ENCODE measurements at places on chromosomes 5 and 9. TPM values are rescaled to one million over a fixed set of nuclear protein-coding genes. Genes with fewer than 3 reads are reported as not detected.

GRCh38 chr9:72856972-72857623, 95.8 kb downstream of the ALDH1A1 start:
- peak; percentile 72 for DNase-seq

FIBCD1 gene
- 0.48 TPM for total RNA-seq

DNA sequence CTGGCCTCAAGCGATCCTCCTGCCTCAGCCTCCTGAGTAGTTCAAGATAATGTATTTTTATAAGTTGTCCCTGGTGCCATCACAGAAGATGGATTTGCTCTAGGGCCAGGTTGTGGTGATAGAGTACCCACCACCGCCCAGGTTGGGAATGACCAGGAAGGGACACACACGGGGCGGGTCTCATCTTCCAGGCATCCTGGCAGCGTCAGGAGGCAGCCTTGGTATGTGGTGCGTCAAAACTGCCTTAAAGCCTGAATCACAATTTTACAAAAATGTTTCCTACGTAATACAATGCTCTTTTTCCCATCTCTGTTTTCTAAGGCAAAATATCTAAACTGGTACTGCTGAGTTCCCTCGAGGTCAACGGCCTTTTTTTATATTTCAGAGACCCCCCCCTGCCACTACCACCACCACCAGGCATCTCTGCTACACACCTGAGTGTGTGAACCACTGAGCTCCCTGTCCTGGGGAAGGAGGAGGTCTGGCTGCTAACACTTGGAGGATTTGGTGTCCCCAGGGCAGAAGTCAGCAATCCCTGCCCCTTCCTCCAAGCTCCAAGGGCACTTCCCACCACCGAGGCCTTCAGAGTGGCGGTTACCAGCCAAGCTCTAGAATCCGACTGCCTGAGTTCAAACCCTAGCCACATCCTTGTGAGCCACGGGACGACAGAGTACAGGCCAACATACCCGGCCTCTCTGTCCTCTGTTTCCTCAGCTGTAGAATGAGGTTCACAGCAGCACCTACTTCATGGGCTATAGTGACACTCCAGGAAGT, 47.3 kb downstream of the SLC6A7 start:
- no peak for DNase-seq

GRCh38 chr9:99182356-99182755, 39.4 kb downstream of the ALG2 start:
- no peak for DNase-seq

- no peak for DNase-seq
These were observed 20.8 kb downstream of the GBGT1 start for GRCh38 chr9:133142684-133143622.

DNA sequence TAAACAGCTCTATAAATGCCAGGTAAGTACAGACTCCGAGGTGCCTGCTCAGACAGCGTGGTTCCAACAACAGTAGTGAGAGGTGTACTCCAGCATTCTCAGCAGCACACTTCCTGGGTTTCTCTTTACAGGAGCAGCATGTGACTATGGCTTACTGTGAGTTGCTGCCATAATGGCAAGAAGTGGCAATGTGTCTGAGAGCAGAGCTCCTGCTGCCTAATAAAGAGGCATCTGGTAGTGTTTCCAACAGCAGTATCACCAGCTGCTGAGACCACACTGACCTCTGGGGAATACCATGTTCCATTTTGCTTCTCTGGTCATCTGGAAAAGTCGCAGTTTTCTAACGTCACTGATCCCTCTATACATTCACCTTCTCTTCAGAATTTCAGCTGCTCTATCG, 398.2 kb downstream of the SLCO4C1 start:
- DNase-seq = no peak

- no peak for DNase-seq
These were observed 343.3 kb upstream of the CDH9 start for GRCh38 chr5:27381686-27382085.

DNA sequence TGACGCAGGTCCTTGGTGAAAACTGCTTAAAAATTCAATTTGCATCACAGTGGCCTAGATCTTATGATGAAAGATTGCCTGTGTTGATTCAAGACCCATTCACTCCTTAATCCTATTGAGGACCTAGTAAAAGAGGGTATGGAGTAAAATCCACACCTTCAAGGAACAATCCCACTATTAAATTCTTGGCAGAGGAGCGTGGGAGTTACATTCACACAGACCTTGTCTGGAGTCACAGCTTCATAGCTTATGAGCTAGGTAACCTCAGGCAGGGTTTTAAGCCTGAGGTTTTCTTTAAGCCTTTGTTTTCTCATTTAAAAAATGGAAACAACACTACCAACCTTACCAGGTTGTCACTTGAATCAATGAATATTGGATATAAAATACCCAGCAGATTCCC, 566.5 kb upstream of the ZNF462 start:
- no peak for DNase-seq

DNA sequence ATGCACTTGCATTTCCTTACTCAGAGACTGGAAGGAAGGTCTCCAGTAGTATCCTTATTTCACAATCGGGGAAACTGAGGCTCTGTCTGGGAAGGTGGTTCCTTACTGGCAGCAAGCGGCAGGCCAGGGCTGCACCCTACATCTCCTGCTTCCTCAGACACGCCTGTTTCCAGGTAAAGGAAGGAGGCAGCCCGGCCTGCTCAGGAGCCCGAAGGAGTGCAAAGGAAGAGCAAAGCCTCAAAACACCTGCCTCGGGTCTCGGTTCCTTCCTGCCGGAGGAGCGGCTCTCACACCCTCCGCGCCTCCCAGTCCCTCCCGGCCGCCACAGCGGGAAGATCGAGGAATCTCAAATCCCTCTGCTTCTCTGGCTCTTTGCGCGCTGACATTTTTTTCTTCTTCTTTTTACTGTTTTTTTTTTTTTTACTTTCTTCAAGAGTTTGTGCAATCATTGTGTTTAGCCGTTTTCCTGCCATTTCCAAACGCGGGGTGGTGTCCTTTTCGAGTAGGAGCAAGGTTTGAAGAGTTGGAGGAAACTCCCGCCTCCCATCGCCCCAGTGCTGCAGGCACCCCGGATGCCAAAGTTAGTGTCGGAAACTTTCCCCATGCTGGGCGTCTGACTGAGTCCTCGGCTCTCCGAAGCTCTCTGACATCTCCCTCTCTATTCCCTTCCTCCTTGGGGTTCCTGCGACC, 1.0 kb downstream of the GGTA1 start:
- DNase-seq = no peak

DNA sequence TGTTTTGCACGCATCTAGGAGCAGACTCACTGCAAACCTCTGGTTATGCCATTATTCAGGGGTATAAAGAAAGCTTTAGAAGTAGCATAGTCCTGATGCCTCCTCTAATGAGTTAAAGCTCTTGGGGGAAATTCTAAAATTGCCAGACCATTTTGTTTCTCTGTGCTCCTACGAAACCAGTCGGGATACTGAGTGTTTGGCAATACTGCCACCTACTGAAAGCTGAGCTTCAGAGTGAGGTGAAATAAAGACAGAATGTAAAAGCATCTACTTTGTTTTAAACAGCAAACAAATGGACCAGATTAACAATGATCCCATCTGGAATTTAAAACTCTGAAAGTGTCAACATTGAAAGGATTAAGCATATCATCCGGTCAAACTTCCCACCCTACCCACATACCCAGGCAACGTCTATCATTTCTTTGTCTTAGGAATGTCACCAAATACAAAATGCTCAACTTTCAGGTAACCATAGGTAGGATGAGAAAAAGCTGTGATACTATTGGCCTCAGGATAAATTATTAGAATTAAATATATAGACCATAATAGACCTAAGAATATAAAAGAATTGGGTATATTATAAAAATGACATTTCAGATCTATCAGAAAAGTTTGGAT, 77.8 kb upstream of the SHISAL2B start:
- DNase-seq = peak; percentile 78

GRCh38 chr9:129131300-129132145, 20.3 kb downstream of the PTPA start:
- DNase-seq = peak; percentile 68

DNM1 gene
- total RNA-seq = not detected

DNA sequence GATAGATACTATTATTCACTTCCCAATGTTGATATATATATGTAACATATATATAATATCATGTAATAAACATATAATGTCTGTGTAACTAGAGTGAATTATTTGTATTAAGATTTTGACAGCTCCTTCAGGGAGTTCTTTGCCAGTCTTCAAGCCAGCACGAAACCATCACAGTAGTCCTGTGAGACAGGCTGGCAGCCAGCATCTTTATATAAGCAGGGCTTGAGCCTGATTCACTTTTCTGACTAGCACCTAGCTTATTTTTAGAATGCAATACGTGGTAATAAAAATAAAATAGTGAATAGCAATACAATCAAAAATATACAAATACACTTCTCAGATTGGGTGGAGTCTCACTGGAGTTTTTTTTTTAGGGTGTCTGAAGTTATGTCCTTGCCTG, 20.7 kb upstream of the GDA start:
- no peak for DNase-seq

KIF27 gene
- total RNA-seq = 1.4 TPM

DNA sequence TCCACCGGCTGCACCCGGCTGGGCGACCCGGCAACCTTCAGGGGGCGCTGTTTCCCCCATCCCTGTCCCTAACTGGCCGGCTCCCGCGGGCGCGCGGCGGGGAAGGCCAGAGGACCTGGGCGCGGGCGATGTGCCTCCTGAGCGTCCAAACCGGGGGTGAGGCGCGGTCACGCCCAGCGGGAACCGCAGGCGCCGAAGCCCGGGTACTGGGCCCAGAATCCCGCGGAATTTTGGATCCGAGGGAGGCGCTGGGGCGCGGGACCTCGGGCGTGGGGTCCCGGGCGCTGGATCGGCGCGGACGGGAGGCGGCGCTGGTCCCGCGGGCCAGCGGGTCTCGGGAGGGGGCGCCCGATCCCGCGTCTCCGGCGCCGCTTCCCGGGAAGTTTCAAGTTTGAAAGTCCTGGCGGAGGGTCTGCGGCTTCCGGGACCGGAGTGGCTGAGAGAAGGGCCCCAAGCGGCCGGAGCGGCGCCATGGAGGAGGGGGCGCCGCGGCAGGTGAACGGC, at the start of gene PKN3:
PKN3 (plus strand) TSS at position 59 of the 504 bp plus-strand sequence; CDS start at position 472, 413 bp downstream.
- peak; percentile 85 for DNase-seq

- DNase-seq = no peak
These were observed 140.4 kb upstream of the KLF9 start for GRCh38 chr9:70554881-70555280.

C9orf72 gene
- 8.1 TPM for total RNA-seq

GRCh38 chr9:122100756-122101155, 7.6 kb upstream of the TTLL11 start:
- no peak for DNase-seq

CNTFR gene
- total RNA-seq = 0.05 TPM

PAPPA gene
- total RNA-seq = 6.5 TPM

DNA sequence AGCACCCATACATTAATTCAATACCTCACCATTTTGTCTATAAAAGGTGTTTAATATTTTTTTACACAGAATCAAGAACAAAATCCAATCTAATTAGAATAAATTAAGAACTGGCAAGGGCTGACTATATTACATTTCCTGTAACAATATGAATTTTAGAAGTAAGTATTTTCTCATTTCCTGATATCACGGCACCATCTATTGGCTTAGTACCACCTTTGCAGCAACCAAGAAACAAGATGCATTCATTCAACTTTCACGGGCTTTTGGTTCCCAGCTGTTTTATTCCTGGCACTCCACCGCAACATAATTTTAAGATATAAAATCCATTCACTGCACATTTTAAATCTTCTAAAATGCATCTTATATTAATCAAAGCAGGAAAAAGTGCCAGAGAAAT, 20.6 kb downstream of the PSMB7 start:
- no peak for DNase-seq

DNA sequence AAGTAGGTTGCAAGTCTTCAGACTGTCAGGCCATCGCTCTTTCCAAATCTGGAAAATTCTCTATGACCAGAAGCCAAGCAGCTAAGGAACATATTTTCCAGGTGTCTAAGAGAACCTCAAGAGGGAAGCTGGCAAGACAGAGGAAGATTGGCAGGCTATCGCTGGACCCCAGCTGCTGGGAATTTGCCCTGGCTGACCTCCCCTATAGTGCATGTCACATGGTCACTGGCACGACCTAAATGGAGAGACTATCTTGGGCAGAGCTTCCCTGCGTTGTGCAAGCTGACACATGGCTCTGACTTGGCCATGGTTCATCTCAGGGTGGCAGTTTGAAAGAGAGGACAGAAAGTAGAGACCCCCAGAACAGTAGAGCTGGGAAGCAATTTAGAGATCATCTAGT, 104.9 kb upstream of the ZNF618 start:
- DNase-seq = peak; percentile 32

DNA sequence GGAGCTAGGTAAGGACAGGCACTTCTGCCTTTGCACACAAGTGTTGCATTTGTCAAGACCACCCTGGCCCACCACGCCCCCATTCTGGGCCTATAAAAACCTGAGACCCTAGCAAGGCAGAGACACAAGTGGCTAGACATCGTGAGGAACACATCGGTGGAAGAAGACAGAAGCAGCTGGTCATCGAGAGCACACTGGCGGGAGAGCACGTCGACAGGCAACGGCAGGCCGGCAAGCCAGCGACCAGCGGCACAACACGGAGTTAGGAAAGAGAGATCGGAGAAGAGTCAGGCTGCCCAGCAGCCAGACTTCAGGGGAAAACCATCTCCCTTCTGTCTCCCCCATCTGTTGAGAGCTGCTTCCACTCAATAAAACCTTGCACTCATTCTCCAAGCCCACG, 76.1 kb downstream of the HRH2 start:
- no peak for DNase-seq

DNA sequence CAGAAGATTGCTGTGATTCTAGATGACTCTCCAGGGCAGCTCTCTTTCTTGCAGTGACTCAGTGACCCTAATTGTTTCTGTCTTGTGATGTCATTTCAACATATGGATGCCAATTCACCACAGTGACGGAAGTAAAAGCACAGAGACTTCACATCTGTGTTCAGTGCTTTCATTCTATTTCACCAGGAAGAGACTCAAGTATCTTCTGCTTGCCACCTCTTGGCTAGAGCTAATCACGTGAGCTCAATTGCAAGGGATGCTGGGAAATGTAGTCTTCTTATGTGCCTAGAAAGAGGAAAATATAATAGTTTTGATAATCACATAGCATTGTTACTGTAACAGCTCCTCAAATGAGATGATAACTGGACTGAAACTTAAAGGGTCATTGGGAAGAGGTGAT, 453.3 kb upstream of the KLF4 start:
- no peak for DNase-seq

SOWAHA gene
- total RNA-seq = 0.11 TPM

SLCO6A1 gene
- total RNA-seq = 0.16 TPM

DNA sequence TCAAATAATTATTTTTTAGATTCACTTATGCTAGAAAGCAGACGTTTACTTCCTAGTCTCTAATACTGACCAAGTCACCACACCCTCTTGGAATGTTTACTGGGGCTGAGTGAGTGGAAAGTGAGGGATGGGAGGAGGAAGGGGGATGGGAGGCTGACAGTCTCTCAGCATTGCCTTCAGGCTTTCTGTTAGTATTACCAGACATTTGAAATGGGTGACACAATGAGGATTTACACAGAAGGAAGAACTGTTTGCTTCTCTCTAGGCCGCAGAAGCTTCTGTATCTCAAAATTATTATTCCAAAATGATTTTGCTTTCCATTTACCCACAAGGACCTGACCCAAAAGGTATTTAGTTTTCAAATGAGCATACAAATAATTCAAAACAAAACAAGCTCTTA, 232.8 kb upstream of the ZNF608 start:
- no peak for DNase-seq

Data from myocyte (in vitro differentiated cells).